Stomach (tissue), 19 donors: ENCODE measurements at places on chromosomes 7 and 10.

- no peaks in the 10 kb centered on the region for H3K4me1 ChIP-seq
- H3K27ac ChIP-seq, result no peak overlapping the region
- no peaks in the 10 kb centered on the region for H3K36me3 ChIP-seq
- H3K4me3 ChIP-seq, result no peak overlapping the region
- no peak for DNase-seq
These were observed 38.0 kb downstream of the R3HCC1L start for GRCh38 chr10:98172495-98172894.

GRCh38 chr7:139936760-139937310 is 107.8 kb downstream of the TBXAS1 start:
- H3K4me1 ChIP-seq, result peaks cover 10% of the 10 kb centered on the region
- H3K36me3 ChIP-seq, result no peaks in the 10 kb centered on the region
- no peak overlapping the region for H3K27ac ChIP-seq
- DNase-seq, result peak; percentile 54
- H3K27me3 ChIP-seq, result no peaks in the 10 kb centered on the region

GRCh38 chr7:119594956-119595355 is 678.0 kb upstream of the KCND2 start:
- no peaks in the 10 kb centered on the region for H3K27me3 ChIP-seq
- no peak for DNase-seq
- no peaks in the 10 kb centered on the region for H3K36me3 ChIP-seq
- H3K4me3 ChIP-seq, result no peak overlapping the region
- H3K27ac ChIP-seq, result no peak overlapping the region
- no peaks in the 10 kb centered on the region for H3K4me1 ChIP-seq

- H3K4me3 ChIP-seq, result no peak overlapping the region
- no peaks in the 10 kb centered on the region for H3K36me3 ChIP-seq
- H3K4me1 ChIP-seq, result no peaks in the 10 kb centered on the region
- no peak for DNase-seq
- no peak overlapping the region for H3K27ac ChIP-seq
These were observed 94.2 kb upstream of the SLC25A13 start for GRCh38 chr7:96416116-96416515.

GRCh38 chr7:29562307-29562706 is 1.3 kb upstream of the PRR15 start:
- no peak for DNase-seq
- H3K27me3 ChIP-seq, result no peaks in the 10 kb centered on the region
- no peaks in the 10 kb centered on the region for H3K36me3 ChIP-seq
- peak overlapping the region; percentile 58 for H3K4me3 ChIP-seq

DNA sequence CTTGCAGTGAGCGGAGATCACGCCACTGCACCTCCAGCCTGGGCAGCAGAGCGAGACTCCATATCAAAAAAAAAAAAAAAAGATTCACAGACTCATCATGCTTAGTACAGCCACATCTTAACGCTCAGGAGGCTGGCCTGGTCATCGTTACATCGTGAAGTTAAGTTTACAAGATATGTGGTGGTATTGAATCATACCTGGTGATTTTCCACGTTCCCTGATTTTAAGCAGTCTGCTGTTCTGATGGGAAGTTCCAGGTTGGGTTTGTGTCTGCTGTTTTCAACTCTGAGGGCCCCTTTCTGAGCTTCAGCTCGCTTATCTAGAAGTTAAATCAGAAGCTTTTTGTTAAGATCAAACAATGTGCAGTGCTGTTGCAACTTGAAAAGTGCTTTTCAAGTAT is 6.9 kb downstream of the PPP2R2D start:
- H3K27me3 ChIP-seq, result no peaks in the 10 kb centered on the region
- H3K36me3 ChIP-seq, result peaks cover 10% of the 10 kb centered on the region
- H3K4me1 ChIP-seq, result peaks cover 43% of the 10 kb centered on the region
- no peak overlapping the region for H3K4me3 ChIP-seq

- peak; percentile 38 for DNase-seq
- H3K27me3 ChIP-seq, result no peaks in the 10 kb centered on the region
- H3K4me1 ChIP-seq, result no peaks in the 10 kb centered on the region
- H3K36me3 ChIP-seq, result no peaks in the 10 kb centered on the region
These were observed 220.2 kb downstream of the DGKI start for GRCh38 chr7:137626469-137627067.

DNA sequence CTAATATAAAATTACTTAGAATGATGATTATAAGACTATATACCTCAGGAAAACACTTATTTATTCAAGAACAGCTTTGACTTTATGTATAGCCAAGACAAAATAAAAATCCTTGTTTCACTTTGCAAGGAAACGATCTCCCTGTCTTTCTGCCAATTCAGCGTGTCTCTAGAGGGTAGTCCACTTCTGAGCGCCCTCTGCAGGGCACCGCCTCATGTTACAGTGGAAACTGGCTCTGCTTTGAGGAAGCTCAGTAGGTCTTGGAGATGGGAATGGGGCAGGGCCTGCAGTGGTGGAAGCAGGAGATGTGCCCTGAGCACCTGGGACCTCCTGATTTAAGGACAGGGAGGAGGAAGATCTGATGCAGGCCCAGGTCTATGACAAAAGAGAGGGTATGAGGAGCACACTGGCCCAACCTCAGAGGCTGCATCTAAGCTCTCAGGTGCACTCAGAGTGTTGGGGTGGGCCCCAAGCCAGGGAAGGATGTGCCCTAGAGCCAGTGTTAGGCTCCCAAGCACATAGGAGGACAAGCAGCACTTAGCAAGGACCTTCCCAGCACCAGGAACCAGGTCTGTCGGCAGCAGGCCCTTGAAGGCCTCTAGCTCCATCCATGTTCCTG is 481.0 kb downstream of the TNS3 start:
- peak; percentile 55 for DNase-seq
- no peaks in the 10 kb centered on the region for H3K4me1 ChIP-seq
- no peaks in the 10 kb centered on the region for H3K36me3 ChIP-seq
- no peaks in the 10 kb centered on the region for H3K27me3 ChIP-seq
- H3K4me3 ChIP-seq, result no peak overlapping the region
- no peak overlapping the region for H3K27ac ChIP-seq

- no peaks in the 10 kb centered on the region for H3K36me3 ChIP-seq
- H3K4me1 ChIP-seq, result no peaks in the 10 kb centered on the region
- peak; percentile 31 for DNase-seq
- H3K27me3 ChIP-seq, result no peaks in the 10 kb centered on the region
- H3K4me3 ChIP-seq, result no peak overlapping the region
These were observed 175.1 kb downstream of the AVL9 start for GRCh38 chr7:32670110-32671025.
